ENCODE measurements at places on chromosomes 3 and 15.
A peak's percentile ranks its signal among the peaks of the same experiment; 100 is the strongest.

- no peak for ATAC-seq
- no peaks in the 10 kb centered on the region for H3K27me3 ChIP-seq
- H3K27ac ChIP-seq = peak overlapping the region; percentile 49
- H3K36me3 ChIP-seq = no peaks in the 10 kb centered on the region
- H3K4me3 ChIP-seq = no peak overlapping the region
Measured at GRCh38 chr3:58200846-58201355, 9.9 kb downstream of the DNASE1L3 start.

- no peaks in the 10 kb centered on the region for H3K4me1 ChIP-seq
- no peak overlapping the region for H3K4me3 ChIP-seq
- H3K27ac ChIP-seq = no peak overlapping the region
- no peak for ATAC-seq
- no peaks in the 10 kb centered on the region for H3K27me3 ChIP-seq
Measured at GRCh38 chr3:141603473-141604035, 116.7 kb downstream of the RASA2 start.

- H3K36me3 ChIP-seq = peaks cover 30% of the 10 kb centered on the region
- ATAC-seq = no peak
- H3K4me1 ChIP-seq = no peaks in the 10 kb centered on the region
- no peak overlapping the region for H3K4me3 ChIP-seq
Measured at GRCh38 chr15:36658312-36658711, 78.9 kb downstream of the CDIN1 start.

DNA sequence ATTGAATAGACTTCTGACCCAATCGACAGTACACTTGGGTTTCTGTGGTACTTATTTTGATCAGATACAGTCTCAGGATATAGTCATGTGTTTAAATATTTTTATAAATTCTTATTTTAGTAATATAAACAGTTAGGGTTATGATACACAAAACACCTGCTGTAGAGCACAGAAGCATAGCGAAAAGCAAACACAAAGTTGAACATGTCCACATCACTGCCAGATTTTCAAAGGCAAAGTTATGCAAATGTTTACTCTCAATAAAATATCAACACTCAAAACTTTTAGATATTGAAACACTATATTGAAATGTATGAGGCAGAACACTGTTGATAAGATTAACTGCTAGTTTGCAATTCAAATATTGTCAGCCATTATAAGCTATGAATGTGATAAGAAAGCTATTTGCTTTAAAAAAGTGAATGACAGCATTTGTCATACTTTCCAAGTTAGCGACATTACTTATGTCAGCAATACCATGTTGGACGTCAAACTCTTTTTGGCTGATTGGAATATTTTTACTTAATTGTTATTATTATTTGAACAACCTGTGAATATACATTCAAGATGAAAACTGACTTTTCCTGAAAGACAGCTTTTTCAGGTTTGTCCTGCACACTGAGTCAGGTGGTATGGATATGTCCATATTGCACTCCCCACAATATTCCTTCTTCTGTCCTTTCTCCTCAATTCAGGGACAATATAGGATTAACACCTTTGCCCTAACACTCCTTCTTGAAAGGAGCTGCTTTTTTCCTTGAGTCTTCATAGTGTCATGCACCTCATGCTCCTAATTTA, 367.1 kb downstream of the EPHA3 start:
- no peaks in the 10 kb centered on the region for H3K27me3 ChIP-seq
- H3K4me1 ChIP-seq = no peaks in the 10 kb centered on the region
- no peak overlapping the region for H3K27ac ChIP-seq
- H3K36me3 ChIP-seq = no peaks in the 10 kb centered on the region

DNA sequence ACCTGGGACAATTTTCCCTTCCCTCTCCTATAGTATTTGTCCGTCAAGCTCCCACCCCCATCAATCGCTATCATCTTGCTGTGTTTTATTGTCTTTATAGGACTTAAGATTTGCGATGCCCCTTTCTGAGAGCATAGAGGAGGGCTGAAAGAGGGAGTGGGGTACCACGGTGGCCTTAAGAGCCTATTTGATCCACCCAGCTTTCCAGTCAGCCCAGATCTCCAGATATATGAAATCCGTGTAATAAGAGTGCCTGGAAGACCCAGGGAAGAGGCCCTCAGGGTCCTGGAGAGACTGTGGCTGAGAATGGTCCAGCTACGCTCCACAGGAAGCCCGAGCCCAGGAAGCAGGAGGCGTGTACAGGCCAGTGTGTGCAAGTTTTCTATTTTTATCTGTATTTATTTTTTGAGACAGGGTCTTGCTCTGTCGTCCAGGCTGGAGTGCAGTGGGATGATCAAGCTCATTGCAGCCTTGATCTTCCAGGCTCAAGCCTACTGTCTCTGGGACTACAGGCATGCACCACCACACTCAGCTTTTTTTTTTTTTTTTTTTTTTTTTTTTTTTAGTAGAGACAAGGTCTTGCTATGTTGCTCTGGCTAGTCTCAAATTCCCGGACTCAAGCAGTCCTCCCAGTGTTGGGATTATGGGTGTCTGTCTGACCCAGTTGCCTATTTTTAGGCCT, 964 bp upstream of the NCKIPSD start:
- peak overlapping the region; percentile 89 for H3K4me3 ChIP-seq
- no peaks in the 10 kb centered on the region for H3K27me3 ChIP-seq
- H3K36me3 ChIP-seq = peaks cover 39% of the 10 kb centered on the region
- peaks cover 27% of the 10 kb centered on the region for H3K4me1 ChIP-seq
- no peak for ATAC-seq
- peak overlapping the region; percentile 84 for H3K27ac ChIP-seq

DNA sequence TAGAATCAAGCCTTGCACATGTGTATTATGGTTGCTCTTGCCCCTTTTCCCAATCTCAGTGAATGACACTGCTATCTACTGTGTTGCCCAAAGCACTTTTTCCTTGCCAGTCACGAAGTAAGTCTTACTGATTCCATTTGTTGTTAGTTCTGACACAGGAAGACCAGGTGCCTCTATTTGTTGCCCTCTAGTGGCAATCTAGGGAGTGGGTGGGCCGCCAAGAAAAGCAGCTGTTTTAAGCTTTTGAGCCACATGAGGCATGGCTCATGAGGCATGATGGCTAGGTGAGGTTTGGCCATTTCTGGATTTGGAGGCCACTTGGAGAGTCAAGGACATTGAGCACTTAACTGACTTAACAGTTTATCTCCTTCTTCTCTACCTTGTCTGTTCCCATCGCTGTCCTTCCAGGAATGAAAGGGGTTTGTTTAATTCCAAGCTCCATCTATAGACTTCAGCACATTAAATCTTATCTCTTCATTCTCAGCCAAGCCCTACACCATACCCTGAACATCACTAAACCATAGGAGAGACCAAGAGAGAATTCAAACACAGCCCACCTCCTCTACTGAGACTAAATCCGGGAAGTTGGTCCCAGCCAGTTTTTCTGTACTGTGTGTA, 103.1 kb downstream of the HCN4 start:
- H3K36me3 ChIP-seq = peaks cover 23% of the 10 kb centered on the region
- no peak overlapping the region for H3K4me3 ChIP-seq
- peaks cover 6% of the 10 kb centered on the region for H3K4me1 ChIP-seq
- no peaks in the 10 kb centered on the region for H3K27me3 ChIP-seq
